ENCODE measurements at places on chromosomes 6 and 20.

GRCh38 chr6:9517806-9518205, 897.1 kb downstream of the TFAP2A start:
- DNase-seq, result no peak

DNA sequence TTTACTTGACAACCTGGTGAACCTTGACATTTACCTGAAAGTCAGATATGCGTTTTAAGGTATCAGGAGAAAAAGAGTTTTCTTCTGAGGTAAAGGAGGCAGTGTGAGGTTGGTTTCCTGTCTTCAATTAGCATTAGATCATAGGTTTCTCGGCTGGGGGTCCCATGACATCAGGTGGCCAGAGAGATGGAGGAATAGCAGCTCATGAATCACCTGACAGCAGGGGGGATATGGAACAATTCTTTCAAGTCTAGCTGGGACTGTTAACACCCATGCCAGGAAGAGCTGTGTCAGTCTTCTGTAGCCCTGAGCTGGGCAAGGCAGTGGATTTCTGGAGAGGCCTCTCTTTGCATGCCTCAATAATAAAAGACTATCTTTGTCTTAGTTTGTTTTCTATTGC, 108.0 kb upstream of the TMEM170B start:
- peak; percentile 47 for DNase-seq

DNA sequence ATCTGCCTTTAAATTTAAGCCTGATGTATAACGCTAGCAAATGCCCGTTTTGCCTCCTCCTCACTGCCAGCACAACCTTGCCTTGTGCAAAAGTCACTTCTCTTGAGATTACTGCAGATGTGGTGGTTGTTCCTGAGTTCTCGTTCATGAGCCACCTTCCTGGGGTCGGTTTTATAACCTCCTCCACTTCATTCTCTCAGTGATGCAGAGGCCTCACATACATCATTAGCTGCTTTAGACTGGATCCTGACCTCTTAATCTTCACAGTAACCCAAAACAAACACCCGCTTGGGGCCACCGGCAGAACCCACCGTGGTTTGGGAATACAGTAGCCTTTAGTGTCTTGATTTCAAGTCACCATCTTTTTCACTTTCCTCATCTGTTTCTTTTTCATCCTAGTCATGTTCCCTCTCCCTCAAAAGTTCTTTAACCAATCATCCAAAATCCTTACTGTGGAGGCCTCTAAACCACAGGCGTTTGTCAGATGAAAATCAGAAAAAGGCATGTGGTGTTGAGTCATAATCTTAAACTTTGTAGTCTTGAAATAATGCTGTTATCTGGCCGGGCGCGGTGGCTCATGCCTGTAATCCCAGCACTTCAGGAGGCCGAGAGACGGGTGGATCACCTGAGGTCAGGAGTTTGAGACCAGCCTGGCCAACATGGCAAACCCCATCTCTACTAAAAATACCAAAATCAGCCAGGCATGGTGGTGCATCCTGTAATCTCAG, 430.3 kb upstream of the SOX4 start:
- peak; percentile 86 for DNase-seq

- DNase-seq, result no peak
Measured at GRCh38 chr20:48335308-48336050, 492.3 kb downstream of the PREX1 start.

DNA sequence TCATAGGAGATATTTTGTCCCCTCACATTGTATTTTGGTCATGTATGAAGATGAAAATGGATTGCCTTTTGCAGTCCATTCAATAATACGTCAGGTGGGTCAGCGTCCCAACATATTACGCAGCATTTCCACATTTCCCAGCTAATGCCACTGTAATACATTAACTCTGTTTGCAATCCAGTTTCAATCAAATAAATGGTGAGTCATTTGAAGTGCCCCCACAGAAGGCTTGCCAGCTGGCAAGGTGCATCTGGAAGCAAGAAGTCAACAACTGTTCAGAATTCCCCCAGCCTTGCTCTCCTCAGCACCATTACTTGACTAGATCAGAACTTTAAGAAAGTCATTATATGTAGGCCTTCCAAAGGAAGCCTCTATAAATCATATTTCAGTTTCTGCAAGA, 50.4 kb downstream of the PHACTR1 start:
- no peak for DNase-seq

- DNase-seq, result no peak
Measured at GRCh38 chr6:110874880-110875547, 429 bp downstream of the AMD1 start.

GRCh38 chr6:157249826-157250225, 73.5 kb downstream of the TMEM242 start:
- DNase-seq, result no peak

GRCh38 chr20:59446376-59446775, 146.0 kb downstream of the EDN3 start:
- DNase-seq, result no peak

DNA sequence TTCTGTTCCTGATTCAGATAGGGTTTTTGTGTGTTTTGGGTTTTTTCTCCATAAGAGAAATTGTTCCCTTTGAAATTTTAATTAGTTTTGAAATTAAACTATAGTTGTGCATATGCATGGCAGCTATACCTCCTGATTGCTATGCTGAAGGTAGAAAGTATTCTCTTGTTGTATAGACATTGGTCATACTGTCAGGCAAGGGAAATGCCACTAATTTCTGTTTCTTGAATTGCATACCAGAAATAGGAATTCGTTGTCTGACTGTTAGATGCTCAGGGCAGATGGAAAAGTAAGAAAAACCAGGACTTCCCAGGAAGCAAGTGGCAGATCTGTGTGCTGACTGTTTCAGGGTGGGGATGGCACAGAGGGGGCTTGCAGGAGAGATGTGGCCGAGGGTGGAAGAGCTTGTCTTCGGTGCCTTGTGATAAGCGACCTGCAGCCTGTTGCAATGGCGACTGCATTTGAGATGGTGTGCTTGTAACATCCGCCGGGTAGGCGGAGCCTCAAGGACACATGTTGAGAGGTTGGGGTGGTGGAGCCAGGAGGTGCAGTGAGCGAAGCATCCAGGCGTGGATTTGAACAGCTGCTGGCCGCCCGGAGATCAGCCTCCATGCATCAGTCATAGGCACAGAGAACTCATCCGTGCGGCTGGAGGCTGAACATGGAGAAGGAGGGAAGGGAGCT, 42.8 kb downstream of the RREB1 start:
- DNase-seq, result no peak

DNA sequence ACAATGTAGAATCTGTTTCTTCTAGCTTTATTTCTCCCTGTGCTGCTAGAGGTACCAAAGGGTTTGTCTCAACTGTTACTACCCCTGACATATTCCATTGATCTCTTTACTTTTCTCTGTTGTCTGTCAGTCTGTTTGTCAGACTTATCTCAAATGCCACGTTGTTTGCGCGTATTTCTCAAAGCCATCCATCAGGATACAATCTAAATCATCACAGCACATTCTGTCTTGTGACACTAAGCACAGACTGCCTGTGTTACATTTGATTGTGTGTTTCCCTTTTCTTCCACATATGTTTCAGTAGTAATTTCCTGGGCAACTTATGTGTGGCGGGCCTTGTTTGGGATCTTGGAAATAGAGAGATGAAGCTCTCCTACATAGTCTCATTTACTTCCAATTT, 30.2 kb upstream of the SERINC3 start:
- DNase-seq, result no peak

DNA sequence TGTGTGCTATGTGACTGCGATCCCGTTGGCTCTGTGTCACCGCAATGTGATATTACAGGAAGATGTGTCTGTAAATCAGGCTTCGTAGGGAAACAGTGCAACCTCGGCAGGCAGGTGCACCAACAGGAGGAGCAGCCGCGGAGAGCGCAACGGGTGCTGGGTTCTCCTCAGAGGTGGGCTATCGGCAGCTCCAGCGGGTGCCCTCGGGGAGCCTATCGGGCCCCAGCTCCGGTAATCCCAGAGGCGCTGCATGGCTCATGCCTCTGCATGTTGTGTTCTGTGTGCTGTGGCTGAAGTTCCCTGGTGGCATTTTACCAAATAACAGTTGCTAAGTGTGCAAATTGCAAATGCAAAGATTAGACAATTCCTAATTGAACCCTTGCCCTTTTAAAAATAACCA, 409.9 kb downstream of the LAMA2 start:
- no peak for DNase-seq

All from brain microvascular endothelial cell (primary cell).